ENCODE measurements at places on chromosomes 11 and 22.
A peak's percentile ranks its signal among the peaks of the same experiment; 100 is the strongest.

DNA sequence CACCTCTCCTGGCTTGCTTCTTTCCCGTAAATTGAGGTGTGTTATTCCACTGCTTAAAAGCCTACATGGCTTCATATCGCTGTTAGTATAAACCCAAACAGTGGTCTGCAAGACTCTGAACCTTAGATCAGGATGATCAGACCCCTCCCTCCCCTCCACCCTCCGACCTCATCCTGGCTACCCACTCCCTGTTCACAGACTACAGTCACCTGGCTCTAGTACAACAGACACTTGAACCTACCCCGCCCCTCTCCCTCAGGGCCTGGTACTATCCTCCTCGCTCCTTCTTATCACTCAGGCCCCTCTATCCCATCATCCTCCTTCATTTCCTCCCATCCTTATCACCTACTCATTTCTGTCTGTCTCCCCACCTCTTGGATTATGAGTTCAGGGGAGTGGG lies 20.1 kb downstream of the PTPRJ start:
- DNase-seq = no peak

DNA sequence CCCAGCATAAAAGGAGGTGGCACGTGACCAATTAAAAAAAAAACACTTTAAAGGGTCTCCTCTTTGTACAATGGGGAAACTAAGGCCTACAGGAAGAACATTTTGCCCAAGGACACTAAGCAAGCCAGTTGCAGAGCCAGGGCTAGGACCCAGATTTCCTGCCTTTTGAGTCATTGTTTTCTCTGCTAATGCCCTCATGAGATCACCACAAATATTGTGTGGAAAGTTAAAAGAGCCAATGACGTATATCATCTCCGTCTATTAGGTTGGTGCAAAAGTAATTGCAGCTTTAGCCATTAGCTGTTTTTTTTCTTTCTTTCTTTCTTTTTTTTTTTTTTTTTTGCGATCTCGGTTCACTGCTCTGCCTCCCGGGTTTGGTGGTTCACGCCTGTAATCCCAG lies 24.1 kb upstream of the LRRC32 start:
- DNase-seq = no peak

DNA sequence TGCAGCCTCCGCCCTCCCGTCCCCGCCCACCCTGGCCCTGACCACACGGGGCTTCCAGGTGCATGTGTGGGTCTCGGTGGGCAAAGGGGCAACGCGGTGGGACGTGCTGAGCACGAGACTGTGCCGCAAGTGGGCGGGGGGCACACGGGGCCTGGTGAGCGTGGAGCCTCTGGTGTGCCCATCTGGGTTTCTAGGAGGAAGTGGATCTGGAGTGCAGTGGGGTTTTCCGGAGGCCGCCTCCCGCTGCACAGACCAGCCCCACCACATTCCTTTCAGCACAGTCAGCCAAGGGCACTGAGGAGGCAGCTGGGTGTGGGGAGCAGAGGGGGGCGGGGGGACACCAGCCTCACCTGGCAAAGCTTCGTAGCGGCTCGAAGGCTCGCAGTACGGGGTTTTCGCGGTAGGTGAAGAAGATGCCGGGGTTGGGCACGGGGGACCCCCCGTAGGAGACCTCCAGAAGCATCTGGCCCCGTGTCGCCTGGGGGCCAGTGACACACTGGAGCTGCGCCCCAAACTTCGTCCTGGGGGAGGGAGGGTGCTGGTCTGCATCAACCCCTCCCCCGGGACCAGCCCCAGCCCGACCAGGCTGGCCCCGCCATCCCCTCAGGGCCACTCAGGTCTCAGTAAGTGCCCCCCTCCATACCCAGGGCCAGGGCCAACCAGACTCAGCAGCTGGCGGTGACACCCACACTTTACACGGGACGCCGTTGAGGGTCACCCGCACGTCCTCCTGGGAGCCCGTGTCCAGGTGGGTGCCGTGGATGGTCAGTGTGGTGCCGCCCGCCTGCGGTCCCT lies 12.4 kb upstream of the MAPK11 start:
- DNase-seq = no peak

DNA sequence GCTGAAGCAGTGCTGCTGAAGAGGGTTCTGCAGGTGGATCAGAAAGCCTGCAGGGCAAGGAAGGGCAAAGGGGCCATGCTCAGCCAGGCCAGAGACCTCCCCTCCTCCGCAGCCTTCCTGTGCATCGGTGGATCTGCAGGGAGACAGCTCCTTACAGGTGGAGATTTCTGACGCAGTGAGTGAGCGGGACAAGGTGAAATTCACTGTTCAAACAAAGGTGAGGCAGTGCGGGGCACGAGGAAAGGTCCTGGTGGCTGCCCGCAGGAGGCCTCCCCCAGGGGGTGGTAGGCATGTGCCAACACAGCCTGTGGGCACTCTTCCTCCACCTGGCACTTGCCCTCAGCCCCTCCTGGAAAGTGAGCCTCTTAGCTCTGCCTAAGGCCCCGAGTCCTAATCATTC lies 8.6 kb downstream of the CFL1 start:
- DNase-seq = no peak

DNA sequence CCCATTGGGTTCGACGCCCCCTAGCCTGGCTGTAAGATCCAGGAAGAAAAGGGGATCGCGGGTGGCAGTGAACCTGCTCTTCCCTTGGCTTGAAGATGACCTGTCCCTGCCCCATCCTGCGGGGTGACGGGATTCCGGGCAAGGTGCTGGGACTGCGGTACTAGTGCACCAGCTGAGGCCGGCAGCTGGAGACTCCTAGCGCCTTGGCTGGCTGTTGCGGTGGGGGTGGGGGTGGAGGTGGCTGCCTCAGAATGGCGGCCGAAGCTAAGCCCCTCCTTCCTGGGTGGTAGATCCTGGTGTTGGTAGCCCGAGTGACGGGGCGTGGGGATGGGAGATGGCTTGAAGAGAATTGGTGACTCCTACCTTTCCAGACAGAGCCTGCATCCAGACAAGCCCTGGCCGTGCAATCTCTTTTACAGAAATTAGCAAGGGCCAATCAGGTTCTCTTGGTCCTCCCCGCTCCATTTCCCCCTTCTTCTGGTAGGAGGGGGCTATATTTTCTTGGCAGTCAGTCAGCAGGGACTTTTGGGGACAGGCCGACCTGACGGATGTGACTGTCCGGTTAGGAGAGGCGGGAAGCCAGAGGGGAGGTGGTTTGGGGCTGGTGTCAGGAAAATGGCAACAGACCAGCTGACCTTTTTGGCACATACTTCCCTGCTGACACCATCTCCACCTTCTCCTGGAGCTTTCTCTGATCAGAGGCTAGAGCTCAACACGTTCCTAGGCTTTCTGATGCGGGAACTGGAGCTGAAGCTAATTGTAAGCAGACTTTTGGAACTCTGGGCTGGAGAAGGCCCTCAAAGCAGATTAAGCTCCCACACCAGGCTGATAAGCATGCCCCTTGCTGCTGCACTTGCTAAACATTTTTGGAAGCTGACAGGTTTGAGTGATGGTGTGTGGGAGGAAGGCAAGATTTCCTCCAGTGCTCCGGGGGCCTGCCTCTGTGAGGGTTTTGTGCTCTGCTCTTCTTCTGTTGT lies 2.0 kb downstream of the NAV2 start:
- DNase-seq = no peak

DNA sequence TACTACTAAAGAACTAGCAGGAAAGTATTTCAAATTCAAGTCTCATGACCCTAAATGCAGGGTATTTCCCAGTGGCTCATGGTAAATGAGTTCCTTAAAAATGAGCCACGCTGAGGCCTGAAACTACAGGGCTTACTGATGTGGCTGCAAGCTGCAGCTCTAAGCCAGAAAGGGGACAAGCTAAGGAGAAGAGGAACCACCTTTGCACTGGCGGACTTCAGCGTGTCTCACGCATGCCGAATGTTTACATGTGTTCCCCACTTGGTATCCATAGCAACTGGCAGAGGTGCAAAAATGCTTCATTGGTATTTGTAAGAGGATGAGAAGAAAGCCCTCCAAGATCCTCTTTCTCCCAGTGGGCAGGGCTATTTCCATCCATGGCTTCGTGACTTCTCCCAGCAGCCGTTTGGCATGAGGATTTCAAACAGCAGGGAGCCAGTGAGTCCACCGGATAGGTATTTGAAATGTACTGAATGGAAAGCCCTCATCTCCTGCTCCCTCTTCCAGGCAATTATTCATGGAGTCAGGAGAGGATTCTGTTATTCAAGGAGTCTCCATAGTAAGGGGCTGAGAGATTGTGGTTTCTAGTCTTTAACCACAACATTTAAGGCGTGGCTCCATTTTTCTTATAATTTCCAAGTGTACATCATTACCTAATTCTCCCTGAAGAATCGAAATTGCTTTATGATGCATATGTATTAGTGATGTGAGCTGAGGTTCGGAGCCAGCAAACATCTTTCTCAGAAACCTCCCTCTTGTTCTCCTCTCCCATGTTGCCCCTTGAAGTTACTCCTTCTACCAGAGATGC lies 55.3 kb upstream of the CD44 start:
- peak; percentile 26 for DNase-seq

- no peak for DNase-seq
Observed at GRCh38 chr11:4991060-4991459, 3.6 kb upstream of the OR51L1 start.

DNA sequence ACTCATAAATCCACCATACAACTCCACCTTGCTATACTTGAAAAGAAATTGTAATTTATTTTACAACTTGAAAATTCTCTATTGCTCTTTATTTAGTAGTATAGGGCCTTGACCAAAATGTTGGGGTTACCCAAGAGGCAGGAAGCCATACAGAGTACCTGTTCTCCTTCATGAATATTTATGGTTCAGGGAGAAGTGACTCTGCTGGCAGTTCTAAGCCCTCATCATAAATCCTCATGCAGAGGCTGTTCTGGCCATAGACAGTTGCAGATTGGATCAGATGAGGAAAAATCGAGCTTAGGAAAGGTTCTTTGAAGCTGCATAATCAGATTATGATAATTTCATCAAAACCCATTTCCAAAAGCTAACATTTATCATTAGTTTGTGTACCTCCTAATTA lies 449.4 kb upstream of the TENM4 start:
- no peak for DNase-seq

All from testis (tissue), 5 donors.